ENCODE measurements at places on chromosomes 1 and 21. TPM values are rescaled to one million over a fixed set of nuclear protein-coding genes. Genes with fewer than 3 reads are reported as not detected.

The MYCBP gene
- total RNA-seq = 6.4 TPM

The CRYAA gene
- total RNA-seq = not detected

The SLAMF8 gene
- total RNA-seq = 0.11 TPM

The SH2D5 gene
- 29.5 TPM for total RNA-seq

The APOBEC4 gene
- not detected for total RNA-seq

The VANGL2 gene
- under 0.01 TPM for total RNA-seq

The SEC22B gene
- 49.0 TPM for total RNA-seq

Data from uterine smooth muscle cell (primary cell).